T-helper 22 cell (primary cell): ENCODE measurements at places on chromosomes 7 and 10.
A peak's percentile ranks its signal among the peaks of the same experiment; 100 is the strongest.

GRCh38 chr7:22998519-22998896, 15.4 kb downstream of the HYCC1 start:
- DNase-seq, result no peak

GRCh38 chr10:77120666-77121376, 516.8 kb downstream of the KCNMA1 start:
- DNase-seq, result no peak

- DNase-seq, result no peak
Measured at GRCh38 chr10:27643301-27643700, 102.3 kb downstream of the MKX start.

DNA sequence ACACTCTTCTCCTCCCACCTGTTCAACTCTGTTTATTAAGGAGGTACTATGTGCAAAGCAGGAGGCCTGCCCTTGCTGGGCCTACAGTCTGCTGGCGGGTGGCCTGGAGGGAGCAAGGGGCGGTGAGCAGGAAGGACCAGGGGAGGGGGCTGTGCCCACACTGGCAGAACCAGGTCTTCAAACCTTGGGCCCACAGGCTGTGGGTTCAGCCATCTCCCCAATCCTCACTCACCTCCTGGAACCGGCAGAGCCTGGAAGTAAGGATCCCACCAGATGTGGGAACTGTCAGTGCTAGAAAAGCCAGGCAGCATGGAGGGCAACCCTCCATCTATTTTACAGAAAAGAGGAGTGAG, 50.8 kb downstream of the CAMK2B start:
- no peak for DNase-seq

GRCh38 chr10:83945982-83946718, 193.2 kb upstream of the GHITM start:
- DNase-seq, result no peak

DNA sequence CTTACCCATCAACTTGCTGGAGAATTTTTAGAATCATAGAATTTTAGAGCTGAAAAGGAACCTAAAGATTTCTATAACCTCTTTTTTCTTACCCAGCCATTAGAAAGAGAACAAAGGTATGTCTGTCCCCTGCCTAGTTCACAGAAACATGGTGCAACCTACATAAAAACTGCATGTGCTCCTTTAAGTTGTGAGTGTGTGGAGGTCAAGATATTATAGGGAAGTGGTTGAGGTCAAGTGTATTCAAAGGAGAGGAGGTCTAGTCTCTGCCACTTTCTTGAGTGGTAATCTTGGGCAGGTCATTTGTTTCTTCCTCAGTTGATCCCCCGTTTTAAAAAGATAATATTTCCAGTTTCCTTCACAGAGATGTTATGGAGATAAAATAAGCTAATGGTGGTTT, 6.4 kb downstream of the UBTD1 start:
- DNase-seq, result no peak

DNA sequence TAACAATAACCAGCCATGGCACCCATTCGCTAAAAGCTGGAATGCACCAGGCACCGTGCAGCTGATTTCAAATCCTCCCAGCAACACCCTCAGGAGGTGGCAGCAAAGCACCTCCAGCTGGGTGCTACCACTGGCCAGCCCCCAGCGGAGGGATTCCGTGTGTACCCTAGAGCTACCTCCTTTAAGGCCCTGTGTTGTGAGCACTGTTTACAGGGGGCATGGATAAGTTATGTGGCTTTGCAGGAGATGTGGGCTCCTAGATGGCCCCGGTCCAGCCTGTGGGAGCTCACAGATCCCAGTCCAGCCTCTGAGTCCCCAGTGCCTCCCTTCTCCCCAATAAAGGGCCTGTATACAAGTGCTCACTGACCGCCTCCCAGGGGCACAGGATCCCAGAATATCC, 27.1 kb downstream of the TNRC18 start:
- DNase-seq, result peak; percentile 47

DNA sequence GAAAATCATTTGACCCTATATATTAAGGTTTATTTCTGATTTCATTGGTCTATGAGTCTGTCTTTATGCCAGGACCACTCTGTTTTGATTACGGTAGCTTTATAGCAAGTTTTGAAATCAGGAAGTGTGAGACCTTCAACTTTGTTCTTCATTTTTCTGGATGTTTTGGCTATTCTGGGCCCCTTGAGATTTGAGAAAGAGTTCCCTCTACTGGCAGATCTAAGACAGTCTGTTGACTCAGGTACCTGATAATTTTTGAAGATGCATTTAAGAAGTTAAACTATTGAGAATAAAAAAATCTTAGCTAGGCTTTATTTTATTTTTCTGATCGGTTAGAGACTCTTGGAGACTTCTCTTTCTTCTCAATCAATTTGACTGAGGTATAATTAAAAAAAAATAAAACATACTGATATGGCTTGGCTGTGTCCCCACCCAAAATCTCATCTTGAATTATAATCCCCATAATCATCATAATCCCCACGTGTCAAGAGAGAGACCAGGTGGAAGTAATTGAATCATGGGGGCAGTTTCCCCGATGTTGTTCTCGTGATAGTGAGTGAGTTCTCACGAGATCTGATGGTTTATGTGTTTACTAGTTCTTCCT, 209.2 kb downstream of the SNX10 start:
- no peak for DNase-seq

- no peak for DNase-seq
Measured at GRCh38 chr10:120409816-120410215, 47.2 kb upstream of the PLPP4 start.

DNA sequence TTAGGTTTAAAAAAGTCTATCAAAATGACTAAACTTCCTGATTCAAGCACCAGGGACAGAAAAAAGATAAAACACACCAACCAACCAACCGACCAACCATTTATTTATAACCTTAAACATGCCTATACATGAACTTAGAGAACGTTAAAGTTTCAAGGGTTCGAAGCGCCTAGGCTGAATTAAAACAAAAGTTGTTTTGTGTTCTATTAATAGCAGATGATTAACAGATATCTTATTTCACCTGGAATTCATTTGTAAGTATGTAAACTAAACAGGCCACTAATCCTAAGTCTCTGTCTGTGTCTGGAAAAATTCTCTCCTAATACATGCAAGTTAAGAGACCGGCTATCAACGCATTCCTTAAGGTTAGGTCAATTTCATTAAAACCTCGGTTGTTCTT, 1.4 kb downstream of the BAIAP2L1 start:
- DNase-seq, result no peak

GRCh38 chr10:96374985-96375830, 16.4 kb upstream of the OPALIN start:
- DNase-seq, result peak; percentile 21

DNA sequence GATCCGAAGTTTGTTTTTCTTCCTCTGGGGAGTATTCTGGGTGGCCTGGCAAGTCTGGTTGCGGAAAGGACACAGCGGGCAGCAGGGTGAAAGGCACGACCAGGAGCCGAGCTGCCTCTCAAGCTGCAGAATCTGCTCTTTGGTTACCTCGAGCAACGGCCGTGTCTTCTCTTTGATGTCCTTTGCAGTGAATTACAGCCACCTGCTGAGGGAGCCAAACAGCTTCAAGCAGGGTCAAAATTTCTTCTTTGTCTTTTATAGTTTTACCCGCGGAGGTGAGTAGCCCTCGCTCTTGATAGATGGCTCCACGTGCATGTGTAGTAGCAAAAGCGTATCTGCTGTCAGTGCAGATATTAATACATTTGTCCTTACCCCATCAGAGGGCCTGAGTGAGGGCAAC, 177.3 kb upstream of the MBL2 start:
- no peak for DNase-seq

- no peak for DNase-seq
Measured at GRCh38 chr10:124962421-124962820, 20.5 kb downstream of the ZRANB1 start.

DNA sequence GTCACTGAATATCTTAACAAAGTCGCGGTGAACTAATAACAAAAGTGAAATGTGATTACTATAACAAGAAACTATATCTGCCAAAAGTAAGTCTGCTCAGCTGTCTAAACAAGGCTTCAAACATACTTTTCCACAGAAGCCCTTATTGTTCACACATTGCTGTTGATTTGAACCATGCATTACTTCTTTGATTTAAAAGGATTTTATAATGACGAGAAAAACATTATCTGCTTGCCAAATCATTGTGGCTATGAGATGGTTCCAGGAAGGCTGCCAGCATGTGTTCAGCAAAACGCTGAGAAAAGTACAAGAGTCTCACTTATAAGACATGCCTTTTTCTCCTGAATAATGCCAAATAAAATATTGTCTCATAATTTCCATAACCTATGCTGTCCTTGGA, 24.4 kb downstream of the RNF133 start:
- no peak for DNase-seq

DNA sequence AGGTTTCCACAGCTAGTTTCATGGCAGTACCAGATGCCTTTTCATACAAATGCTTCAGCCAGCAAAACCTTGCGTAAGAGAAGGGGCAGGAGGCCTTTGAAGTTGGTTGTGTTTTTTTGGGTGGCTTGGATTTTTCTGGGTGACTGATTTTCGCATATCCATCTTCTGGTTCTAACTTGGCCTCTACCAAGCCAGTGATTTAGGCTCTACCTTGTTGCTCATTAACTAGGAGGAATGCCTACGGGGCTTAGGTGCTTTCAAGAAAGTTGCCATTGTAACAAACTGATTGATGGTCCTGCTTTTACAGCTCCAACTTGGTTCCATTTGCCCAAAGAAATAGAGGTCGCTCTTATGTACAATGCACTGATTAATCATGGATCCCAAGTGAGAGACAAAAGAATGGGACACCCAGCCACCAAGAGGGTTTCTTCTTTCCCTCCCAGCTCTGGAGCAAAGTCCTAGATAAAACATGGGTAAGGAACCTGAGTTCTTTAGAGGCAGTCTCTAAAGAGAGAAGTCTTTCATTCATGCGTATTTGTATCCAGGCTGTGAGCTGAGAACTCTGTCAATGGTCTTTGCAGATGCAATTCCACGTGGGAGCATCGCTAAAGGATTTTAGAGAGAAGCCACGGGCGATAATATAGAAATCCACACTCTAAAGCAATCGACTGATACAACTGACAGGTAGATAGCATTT, 92.1 kb upstream of the FGFR2 start:
- DNase-seq, result no peak

GRCh38 chr10:104340641-104341040, 2.4 kb upstream of the ITPRIP start:
- no peak for DNase-seq

DNA sequence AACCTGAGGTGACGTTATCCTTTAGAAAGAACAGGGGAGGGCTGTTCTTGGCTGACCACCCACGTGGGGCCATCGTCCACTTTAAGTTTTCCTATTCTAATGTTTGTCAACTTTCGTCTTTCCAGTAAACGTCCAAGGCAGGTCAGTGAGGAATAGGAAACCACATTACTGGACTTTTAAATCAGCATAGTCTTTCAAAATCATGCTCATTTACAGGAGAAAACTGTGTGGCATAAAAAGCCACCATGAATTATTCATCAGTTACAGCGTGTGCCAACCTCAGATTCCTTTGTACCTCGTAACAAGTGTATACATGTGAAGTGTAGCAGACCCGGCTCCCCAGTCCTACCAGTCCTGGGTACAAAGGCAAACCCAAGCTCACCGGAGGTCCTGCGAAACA, 25.1 kb upstream of the ABLIM1 start:
- no peak for DNase-seq

- DNase-seq, result no peak
Measured at GRCh38 chr7:83085299-83085698, 77.4 kb downstream of the PCLO start.

DNA sequence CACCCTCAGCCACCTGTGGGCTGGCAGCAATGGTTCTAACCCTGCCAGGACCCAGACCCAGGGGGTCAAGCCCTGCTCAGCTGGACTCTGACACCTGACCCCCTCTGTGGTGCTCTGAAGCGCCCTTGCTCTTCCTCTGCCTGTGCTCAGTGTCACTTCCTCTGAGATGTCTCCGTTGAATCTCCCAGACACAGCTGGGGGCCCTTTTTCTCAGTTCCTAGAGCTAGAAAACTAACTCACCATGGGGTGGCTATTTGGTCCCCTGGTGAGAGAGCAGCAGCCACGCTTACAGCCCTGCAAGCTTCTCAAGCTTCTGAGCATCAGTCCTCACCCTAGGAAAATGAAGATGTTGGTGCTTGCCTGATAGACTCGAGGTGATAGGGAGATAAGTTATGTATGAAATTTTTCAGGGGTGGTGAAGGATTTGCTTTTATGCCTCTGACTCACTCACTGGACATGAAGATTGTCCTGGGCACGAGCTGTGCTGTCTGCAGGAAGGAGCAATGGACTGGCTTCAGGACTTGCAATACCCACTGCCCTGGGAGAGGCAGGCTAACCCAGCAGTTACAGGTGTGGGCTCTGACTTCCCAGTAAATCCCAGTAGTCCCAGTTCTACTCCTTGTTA, 29.6 kb downstream of the COL13A1 start:
- DNase-seq, result no peak

DNA sequence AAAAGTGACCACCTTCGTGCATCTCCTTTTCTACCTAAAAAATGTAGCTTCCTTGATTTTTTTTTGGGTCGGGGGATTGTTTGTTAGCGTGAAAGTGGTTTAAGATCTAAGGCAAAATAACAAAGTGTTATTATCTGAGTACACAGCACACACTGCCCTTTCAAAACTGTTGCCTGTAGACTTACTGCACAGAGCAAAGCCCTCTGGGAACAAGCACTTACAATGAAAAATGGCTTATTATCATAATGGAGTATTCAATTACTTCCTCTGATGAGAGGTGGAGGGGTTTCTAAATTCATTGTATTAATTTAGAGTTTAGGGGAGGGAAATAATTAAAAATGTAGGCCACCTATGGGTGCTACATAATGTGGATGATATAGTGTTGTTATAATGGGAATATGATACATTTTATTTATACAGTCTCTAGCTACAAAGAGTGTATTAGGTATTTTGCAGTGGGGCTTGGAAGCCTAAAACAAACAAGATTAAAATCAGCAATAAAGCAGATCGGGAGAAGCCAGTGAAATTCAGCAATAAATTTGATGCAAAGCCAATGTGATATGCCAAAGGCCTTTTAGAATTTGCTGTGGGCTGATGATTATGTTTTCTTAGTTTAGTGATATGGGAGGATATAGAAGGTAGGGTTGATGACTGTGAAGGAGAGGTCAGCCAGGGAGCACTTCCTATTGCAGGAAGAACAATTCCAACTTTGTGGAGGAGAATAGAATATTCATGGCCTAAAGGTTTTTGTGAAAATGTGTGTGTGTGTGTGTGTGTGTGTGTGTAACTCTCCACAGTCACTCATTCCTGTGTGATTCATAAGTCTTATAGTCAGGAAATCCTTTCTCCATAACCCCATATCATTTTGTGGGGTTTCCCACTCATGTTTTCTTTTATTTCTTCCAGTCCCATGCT, 17.7 kb upstream of the EXOC4 start:
- DNase-seq, result no peak

- no peak for DNase-seq
Measured at GRCh38 chr10:60282771-60283353, 106.8 kb downstream of the ANK3 start.

DNA sequence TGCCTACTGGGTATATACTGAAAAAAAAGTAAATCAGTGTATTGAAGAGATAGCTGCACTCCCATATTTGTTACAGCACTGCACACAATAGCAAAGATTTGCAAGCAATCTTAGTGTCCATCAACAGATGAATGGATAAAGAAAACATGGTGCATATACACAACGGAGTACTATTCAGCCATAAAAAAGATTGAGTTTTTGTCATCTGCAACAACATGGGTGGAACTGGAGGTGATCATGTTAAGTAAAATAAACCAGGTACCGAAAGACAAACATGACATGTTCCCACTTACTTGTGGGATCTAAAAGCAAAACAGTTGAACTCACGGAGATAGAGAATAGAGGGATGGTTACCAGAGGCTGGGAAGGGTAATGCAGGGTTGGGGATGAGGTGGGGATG, 34.2 kb upstream of the FAM171A1 start:
- DNase-seq, result no peak

- DNase-seq, result no peak
Measured at GRCh38 chr10:90707657-90708056, 150.2 kb downstream of the HTR7 start.

- no peak for DNase-seq
Measured at GRCh38 chr10:90846746-90847145, 11.1 kb downstream of the HTR7 start.
